CD14-positive monocyte (primary cell): ENCODE measurements at places on chromosomes 11 and 22. TPM values are rescaled to one million over a fixed set of nuclear protein-coding genes. Genes with fewer than 3 reads are reported as not detected.

PTPN5 gene
- polyA plus RNA-seq = not detected

IL17REL gene
- polyA plus RNA-seq = not detected in 2 replicates

TNRC6B gene
- 16.5 TPM for polyA plus RNA-seq

LIF gene
- polyA plus RNA-seq = not detected

GRCh38 chr11:76748948-76749347 lies 34.2 kb upstream of the TSKU start:
- no peak overlapping the region for H3K27ac ChIP-seq
- H3K36me3 ChIP-seq = no peaks in the 10 kb centered on the region
- H3K27me3 ChIP-seq = no peaks in the 10 kb centered on the region
- DNase-seq = no peak
- H3K4me3 ChIP-seq = no peak overlapping the region

- no peaks in the 10 kb centered on the region for H3K36me3 ChIP-seq
- H3K4me3 ChIP-seq = no peak overlapping the region
- H3K4me1 ChIP-seq = no peaks in the 10 kb centered on the region
- H3K27ac ChIP-seq = no peak overlapping the region
- no peak for DNase-seq
Observed at GRCh38 chr11:17538054-17538453, 6.2 kb downstream of the USH1C start.

GRCh38 chr11:17646451-17647145 lies 72.8 kb upstream of the MYOD1 start:
- no peak for DNase-seq
- H3K36me3 ChIP-seq = no peaks in the 10 kb centered on the region
- H3K27ac ChIP-seq = no peak overlapping the region
- no peaks in the 10 kb centered on the region for H3K4me1 ChIP-seq
- peaks cover 2% of the 10 kb centered on the region for H3K27me3 ChIP-seq

- no peak overlapping the region for H3K27ac ChIP-seq
- no peak overlapping the region for H3K4me3 ChIP-seq
- no peak for DNase-seq
- peaks cover 13% of the 10 kb centered on the region for H3K27me3 ChIP-seq
Observed at GRCh38 chr22:29004647-29005371, 56.8 kb downstream of the C22orf31 start.

DNA sequence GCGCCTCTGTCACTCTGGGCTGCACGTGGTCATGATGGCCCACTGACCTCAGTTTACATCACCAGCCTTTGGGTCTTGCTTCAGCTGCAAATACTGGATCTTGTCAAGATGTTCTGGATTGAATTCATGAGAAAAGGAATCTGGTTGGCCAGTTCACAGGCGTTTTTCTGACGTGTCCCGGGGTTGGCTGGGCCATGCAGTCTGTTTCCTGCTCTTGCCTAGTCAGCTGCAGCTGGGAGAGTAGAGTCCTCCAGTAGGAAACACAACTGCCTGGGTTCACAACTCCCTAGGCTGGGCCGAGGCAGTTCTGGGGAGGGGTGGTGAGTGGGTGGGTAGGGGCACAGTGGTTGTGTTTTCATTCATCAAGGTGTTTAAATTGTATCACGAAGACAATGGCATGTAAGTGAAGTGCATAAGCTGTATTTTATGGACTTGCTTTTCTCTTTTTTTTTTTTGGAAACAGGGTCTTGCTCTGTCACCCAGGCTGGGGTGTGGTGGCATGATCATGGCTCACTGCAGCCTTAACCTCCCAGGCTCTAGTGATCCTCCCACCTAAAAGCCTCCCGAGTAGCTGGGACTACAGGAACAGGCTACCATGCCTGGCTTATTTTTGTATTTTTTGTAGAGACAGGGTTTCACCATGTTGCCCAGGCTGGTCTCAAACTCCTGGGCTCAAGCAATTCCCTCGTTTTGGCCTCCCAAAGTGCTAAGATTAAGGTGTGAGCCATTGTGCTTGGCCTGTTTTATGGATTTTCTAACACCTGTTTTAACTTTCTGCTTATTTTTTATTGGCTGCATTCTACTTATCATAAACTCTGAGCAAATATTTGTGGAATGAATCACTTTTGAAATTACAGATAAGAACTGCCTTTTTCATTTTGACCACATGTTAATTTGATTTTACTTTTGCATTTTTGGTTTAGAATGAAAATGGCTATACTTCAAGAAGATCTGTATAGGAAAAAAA lies 54.0 kb upstream of the PITPNB start:
- H3K27ac ChIP-seq = no peak overlapping the region
- no peak overlapping the region for H3K4me3 ChIP-seq
- H3K36me3 ChIP-seq = no peaks in the 10 kb centered on the region
- no peaks in the 10 kb centered on the region for H3K4me1 ChIP-seq
- no peak for DNase-seq

GRCh38 chr22:46736705-46737104 lies 1.3 kb downstream of the CERK start:
- peak overlapping the region; percentile 87 for H3K4me3 ChIP-seq
- H3K27ac ChIP-seq = peak overlapping the region; percentile 88
- peaks cover 48% of the 10 kb centered on the region for H3K4me1 ChIP-seq
- H3K36me3 ChIP-seq = peaks cover 4% of the 10 kb centered on the region
- H3K27me3 ChIP-seq = no peaks in the 10 kb centered on the region

DNA sequence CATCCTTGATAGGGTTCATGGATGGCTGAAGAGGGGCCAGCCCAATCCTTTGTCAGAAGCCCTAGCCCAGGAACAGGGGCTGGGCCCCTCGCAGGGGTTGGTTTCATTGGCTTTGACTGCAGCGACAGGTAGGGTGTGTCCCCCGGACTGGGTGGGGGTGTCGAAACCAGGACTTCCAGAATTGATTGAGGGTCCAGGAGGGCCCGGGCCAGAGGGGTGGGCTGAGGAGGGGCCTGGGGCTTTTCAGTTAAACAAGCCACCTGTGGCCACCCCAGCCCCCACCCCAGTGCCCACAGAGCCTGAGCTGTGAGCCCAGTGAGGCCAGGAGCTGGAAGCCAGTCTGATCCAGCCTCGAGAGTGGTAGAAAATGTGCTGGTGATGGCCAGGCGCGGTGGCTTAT lies 18.1 kb upstream of the PRR5 start:
- H3K4me3 ChIP-seq = no peak overlapping the region
- no peak for DNase-seq
- H3K27ac ChIP-seq = no peak overlapping the region
- H3K36me3 ChIP-seq = no peaks in the 10 kb centered on the region

DNA sequence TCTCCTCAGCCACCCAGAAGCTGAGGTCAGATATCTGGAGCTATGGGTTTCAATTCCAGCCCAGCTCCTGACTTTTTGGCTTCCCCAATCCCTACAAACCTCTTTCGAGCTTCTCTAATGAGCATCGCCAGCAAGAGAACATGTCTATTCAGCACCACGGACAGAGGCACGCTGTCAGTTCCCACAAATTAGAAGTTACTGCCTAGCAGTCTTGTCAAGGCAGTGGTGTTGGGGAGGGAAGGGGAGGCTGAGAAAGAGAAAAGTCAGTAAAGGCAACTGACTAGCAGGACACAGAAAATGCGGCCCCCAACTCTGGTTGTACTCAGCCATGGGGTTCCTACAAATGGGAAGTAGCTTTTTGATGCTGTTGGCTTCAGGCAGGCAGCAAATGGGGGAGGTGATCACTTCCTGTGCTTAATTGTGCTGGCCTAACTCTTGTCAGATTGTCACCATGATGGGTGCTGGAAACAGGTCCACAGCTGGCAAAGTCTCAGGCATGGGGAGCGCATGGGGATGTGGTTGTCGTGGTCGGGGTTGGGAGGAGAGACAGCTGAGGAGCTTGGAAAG lies 205.9 kb downstream of the ST3GAL4 start:
- no peaks in the 10 kb centered on the region for H3K36me3 ChIP-seq
- H3K27ac ChIP-seq = no peak overlapping the region
- no peak for DNase-seq
- H3K4me3 ChIP-seq = no peak overlapping the region

- H3K27ac ChIP-seq = no peak overlapping the region
- no peaks in the 10 kb centered on the region for H3K4me1 ChIP-seq
- peaks cover 90% of the 10 kb centered on the region for H3K36me3 ChIP-seq
- H3K4me3 ChIP-seq = no peak overlapping the region
- no peaks in the 10 kb centered on the region for H3K27me3 ChIP-seq
Observed at GRCh38 chr22:21929253-21929652, 23.4 kb downstream of the PPM1F start.

GRCh38 chr11:9748361-9748970 lies 84.6 kb downstream of the SWAP70 start:
- H3K4me3 ChIP-seq = no peak overlapping the region
- peaks cover 20% of the 10 kb centered on the region for H3K4me1 ChIP-seq
- peak; percentile 57 for DNase-seq
- no peaks in the 10 kb centered on the region for H3K27me3 ChIP-seq
- H3K27ac ChIP-seq = no peak overlapping the region
- H3K36me3 ChIP-seq = peaks cover 34% of the 10 kb centered on the region

GRCh38 chr11:12064136-12064953 lies 46.0 kb upstream of the MICAL2 start:
- H3K36me3 ChIP-seq = no peaks in the 10 kb centered on the region
- DNase-seq = no peak
- H3K27ac ChIP-seq = no peak overlapping the region
- H3K4me1 ChIP-seq = peaks cover 24% of the 10 kb centered on the region
